Sigmoid colon (tissue), 7 donors: ENCODE measurements at places on chromosomes 4 and X. TPM values are rescaled to one million over a fixed set of nuclear protein-coding genes. Genes with fewer than 3 reads are reported as not detected.

Gene FAM149A
- 2.8 TPM for polyA plus RNA-seq

Gene PDCL2
- not detected for polyA plus RNA-seq

Gene GPR50
- not detected for polyA plus RNA-seq

Gene SPACA5
- not detected for polyA plus RNA-seq

Gene IL21
- not detected for polyA plus RNA-seq

Gene TCEAL9
- polyA plus RNA-seq: 93.7 TPM

Gene SPCS3
- polyA plus RNA-seq: 6.6 TPM

Gene CETN2
- 32.4 TPM for polyA plus RNA-seq

Gene IL13RA2
- not detected for polyA plus RNA-seq

Gene EGFL6
- 0.32 TPM for polyA plus RNA-seq

Gene PIN4
- 15.0 TPM for polyA plus RNA-seq
